ENCODE measurements at places on chromosomes 7 and 10.

DNA sequence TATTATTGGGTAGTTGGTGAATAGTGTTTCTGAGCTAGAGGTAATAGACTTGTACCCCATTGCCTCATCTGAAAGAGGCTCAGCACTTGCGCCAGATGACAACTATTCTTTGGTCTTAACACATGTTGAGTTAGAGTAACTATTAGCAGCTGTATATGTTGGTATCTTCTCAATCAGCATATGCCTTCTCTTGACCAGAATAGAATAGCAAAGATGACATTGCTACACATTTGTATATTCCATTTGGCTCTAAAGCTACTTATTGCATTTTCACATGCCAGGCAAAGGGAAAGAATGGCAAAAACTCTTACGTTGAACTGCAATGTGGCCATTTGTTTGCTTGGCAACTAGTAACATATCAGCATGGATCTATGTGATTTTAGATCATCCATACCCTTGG lies 173.8 kb upstream of the AGR3 start:
- DNase-seq: no peak

DNA sequence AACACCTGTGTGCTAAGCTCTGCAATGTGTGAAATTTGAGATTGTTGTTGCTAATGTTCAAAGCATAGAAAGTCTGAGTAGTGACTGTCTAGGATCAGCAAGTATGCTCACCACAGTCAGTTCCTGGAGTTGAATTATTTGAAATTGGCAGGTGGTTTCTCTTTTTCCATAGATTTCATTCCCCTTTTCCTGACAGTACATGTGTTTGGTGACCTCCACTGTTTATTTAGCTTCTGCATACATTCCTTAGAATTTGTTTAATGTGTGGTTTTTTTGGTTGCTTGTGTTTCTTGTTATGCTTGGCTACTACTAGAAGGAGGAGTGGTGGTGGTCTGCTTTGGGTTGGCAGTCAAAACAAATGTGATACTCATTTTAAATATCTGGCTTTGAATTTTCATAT lies 52.3 kb downstream of the FOXP2 start:
- DNase-seq: no peak

DNA sequence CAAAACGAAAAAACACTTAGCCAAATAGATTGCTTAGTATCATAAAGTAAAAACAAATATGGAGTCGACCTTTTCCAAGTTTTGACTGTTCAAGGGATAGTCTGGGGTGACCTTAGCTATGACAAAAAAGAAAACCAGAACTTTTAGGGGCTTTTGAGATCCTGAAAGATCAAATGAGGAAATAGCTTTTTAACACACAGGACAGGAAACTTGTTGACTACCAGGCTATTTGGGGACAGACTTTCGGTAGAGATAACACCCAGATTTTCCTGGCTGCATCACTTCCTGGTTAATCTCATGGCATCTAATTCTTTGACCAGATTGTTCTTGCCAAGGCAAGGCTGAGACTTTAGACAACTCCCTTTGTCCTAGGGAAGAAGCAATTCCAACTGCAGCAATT lies 34.5 kb upstream of the EGR2 start:
- DNase-seq: no peak

GRCh38 chr7:138900035-138900828 lies 81.0 kb downstream of the KIAA1549 start:
- no peak for DNase-seq

- no peak for DNase-seq
Observed at GRCh38 chr7:46320956-46321355, 399.9 kb upstream of the IGFBP3 start.

- no peak for DNase-seq
Observed at GRCh38 chr7:47498229-47499056, 83.5 kb downstream of the TNS3 start.

DNA sequence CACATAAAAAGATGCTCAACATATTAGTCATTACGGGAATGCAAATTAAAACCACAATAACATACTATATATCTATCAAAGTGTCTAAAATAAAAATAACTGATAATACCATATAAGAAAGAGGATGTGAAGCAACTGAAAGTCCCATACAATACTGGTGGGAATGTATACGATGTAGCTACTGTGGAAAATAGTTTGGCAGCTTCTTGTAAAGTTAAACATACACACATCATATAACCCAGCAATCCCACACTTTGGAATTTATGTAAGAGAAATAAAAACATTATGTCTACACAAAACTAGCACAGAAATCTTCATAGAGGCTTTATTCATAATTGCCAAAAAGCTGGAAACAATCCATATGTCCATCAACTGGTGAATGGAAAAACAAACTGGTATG lies 10.5 kb upstream of the COMMD3 start:
- no peak for DNase-seq

- no peak for DNase-seq
Observed at GRCh38 chr10:71717551-71717951, 2.0 kb downstream of the C10orf105 start.

- no peak for DNase-seq
Observed at GRCh38 chr7:49596701-49597491, 176.5 kb upstream of the VWC2 start.

- no peak for DNase-seq
Observed at GRCh38 chr10:130111852-130112180, 1.2 kb upstream of the C10orf143 start.

DNA sequence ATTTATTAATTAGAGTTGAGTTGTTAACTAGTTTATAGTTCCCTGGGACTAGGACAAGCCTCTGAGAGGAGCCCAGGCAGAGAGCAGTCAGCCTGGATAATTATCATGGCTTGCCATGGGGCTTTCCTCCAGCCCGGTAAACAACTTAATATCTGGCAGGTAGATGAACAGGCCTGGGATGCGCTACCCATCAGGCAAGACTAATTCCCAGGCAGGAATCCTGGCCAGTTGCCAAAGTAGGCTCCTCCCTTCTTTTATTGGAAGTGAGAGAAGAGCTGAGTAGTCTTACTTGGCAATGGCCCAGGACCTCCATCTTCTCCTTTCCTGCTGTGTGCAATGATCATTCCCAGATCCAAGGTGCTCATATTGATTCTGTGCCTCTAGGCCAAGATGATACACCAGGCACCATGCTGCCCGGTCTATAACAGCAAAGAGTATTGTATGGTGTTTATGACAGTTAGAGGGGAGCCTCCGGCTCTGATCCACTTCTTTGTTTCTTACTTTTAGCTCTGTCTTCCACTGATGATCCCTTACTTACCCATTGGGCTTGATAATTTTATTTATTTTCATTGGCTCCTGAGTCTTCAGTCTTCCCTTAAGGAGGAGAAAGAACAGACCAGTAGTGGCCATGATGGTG lies 408.7 kb downstream of the REEP3 start:
- no peak for DNase-seq

DNA sequence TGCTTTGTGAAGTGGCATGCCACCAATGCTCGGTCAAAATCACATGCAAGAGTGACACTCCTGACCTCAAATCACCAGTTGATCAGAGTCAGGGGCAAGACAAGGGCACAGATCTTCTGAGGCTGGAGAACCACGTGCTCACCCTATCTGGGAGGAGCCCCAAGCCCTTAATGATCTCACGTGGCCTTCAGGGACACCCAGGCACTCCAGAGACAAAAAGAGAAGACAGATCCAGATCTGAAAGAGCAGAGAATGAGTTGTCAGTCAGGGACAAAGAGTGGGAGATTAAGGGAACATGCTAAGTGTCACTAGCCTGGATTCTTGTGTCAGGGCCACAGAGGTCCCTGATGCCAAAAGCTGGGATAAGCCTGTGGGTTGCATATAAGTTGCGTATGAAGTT lies 134.3 kb downstream of the PLXNA4 start:
- DNase-seq: no peak

DNA sequence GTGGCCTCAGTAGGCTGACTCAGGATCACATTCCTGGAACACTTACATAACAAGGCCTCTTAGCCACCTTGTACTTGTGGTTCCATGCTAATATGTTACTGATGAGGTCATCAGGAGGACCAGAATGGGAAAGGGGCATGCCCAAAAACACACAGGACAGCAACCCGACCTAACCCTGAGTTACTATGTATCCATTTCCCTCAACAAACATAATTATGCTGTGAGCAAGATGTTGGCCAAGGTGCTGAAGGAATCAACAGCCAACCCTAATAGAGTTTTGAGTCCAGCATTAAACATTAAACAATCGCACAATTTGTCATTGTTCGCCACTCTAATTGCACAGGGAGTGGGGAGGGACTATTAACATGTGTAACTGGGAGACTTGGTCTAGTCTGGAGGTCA lies 129.4 kb downstream of the PLPP4 start:
- DNase-seq: no peak

DNA sequence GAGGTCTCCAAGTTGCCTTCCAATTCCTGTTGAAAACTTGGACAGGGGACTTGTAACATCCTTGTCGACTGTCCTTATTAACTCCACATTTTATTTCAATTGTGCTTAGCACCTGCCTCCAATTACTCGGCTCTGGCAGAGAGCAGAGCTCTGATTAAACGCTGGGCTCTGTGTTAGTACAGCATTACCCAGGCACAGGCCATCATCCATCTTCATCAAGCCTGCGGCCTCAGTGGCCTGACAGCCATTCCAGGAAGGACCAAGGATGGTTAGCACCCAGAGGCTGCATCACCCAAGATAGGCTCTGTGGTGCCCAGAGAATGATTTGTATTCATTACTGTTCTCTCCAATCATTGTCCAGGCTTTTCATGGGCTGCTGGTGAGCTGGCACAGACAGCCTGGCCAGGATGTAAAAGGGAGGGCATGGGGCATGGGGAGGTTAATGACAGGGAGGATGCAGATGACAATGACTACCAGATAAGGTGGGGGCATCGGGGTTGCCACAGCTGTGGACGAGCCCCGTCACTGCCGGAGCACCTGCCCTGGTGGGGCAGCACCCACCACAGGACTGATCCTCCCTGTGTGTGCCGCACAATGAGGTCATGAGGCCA lies 123.3 kb downstream of the PTPN20 start:
- no peak for DNase-seq

All from stimulated activated CD4-positive, alpha-beta T cell treated with anti-CD3 and anti-CD28 coated beads, Interleukin-15, amount 100 ng/mL, for 1 hour (primary cell).